Pericardium fibroblast (primary cell): ENCODE measurements at places on chromosomes 12 and 14. TPM values are rescaled to one million over a fixed set of nuclear protein-coding genes. Genes with fewer than 3 reads are reported as not detected.

SVOP gene
- not detected in 2 replicates for total RNA-seq

TSPAN19 gene
- not detected in 2 replicates for total RNA-seq

CLEC2D gene
- 1.7 and 2.7 TPM in 2 replicates for total RNA-seq

KRT2 gene
- total RNA-seq: not detected in 2 replicates

AHNAK2 gene
- total RNA-seq: 58.5 and 81.1 TPM in 2 replicates

SYNE3 gene
- total RNA-seq: 20.4 and 20.7 TPM in 2 replicates

SMCO3 gene
- total RNA-seq: 1.7 and 7.6 TPM in 2 replicates

TMEM233 gene
- under 0.01 TPM in 1 of 2 replicates, not detected in the other for total RNA-seq

PTMS gene
- total RNA-seq: 212 and 239 TPM in 2 replicates

IGFBP6 gene
- 779 and 1,045 TPM in 2 replicates for total RNA-seq

VRTN gene
- total RNA-seq: not detected in 2 replicates

CAMKK2 gene
- 22.1 and 25.7 TPM in 2 replicates for total RNA-seq

NANOG gene
- not detected in 2 replicates for total RNA-seq

KLHL33 gene
- total RNA-seq: 0.09 and 0.12 TPM in 2 replicates

L2HGDH gene
- 0.70 and 2.6 TPM in 2 replicates for total RNA-seq

EEF1AKMT3 gene
- total RNA-seq: 5.4 and 7.7 TPM in 2 replicates
